ENCODE measurements at places on chromosomes 13 and 19.

DNA sequence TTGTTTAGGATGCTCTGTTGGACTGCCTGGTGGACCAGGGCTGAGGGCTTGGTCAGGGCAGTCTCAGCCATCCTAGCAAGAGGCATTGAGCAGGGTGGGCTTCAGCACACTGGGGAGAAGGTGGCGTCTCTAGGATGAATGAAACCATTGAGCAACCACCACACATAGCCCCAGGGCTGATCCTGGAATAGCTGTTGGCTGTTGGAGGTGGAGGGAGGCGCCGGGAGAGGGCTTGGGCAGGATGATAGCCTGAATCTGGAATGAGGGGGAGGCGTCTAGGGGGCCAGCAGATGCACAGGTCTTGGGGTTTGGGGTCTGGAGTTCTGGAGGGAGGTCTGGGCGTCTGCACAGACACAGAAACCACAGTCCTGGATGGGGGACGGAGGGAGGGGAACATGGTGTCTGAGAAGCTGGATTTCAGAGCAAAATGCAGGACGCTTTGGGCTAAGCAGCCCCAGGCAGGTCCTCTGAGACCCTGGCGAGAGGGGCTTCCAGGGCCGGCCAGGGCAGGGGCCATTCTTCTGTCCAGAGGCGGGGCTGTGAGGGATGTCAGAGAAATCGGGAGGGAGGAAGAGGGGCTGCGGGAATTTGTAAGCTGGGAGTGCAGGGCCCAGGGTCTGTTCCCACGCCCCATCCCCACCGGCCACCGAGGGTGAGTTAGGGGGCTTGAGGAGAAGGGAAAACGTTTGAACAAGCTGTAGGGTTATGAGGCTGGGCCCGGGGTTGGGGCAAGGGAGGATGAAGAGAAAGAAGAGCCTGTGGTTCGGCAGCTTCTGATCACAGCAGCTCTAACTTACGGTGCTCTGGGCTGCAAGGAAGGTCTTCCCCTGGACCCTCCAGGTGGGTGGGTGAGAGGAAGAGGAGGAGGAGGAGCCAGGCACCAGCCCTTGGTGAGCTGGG, 5.2 kb downstream of the TRAPPC5 start:
- DNase-seq = no peak

DNA sequence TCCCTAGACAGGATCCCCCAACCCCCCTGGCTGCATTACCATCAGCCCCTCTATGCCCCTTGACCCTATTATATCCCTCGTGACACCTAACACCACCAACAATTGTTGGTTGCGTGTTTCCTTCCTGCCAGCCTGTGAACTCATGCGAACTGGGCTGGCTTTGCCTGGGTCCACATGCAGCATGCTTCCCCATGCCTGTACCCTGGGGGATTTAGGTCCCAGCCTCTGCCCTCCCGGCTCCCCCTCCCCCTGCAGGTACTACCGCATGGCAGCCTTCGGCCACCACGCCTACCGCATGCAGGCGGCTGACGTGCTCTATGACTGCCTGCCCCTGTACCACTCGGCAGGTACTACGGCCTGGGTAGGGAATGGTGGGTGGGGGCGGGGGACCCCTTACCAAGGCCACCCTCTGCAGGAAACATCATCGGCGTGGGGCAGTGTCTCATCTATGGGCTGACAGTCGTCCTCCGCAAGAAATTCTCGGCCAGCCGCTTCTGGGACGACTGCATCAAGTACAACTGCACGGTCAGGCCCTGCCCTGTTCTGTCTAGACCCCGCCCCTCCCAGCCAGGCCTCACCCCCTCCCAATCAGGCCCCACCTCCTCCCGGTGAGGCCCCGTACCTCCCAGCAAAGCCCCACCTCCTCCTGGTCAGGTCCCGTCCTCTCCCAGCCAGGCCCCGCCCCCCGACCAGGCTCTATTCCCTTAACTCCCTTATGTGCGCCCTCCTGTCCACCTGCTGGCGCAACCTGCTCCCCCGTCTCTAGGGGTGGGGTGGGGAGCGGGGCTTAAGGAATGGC, 18.5 kb downstream of the SLC27A1 start:
- peak; percentile 57 for DNase-seq

- no peak for DNase-seq
Observed at GRCh38 chr19:12788682-12789097, 2.6 kb upstream of the JUNB start.

DNA sequence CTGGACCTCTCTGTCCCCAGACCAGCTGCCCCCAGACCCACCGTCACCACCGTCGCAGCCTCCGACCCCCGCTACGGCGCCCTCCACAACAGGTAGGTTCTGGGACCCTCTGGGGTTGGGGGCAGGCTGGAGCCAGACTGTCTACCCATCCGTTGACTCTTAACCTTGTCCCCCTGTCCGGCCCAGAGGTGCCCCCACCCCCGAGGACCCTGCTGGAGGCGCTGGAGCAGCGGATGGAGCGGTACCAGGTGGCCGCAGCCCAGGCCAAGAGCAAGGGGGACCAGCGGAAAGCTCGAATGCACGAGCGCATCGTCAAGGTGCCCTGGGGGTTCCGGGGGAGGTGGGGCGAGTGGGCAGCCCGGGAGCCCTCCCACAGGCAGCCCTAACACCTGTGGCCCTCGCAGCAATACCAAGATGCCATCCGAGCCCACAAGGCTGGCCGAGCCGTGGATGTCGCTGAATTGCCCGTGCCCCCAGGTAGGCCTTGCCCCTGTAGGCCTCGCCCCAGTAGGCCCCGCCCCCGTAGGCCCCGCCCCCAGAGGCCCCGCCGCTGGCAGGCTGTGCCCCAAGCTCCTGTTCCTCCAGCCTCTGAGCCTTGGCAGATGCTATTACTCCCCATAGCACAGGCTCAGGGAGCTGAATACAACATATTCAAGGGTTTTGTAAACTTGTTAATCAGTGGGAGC, 12.9 kb downstream of the CC2D1A start:
- no peak for DNase-seq

- DNase-seq = peak; percentile 8
Observed at GRCh38 chr19:57099199-57099661, 20.6 kb upstream of the USP29 start.

- no peak for DNase-seq
Observed at GRCh38 chr13:85379433-85379832, 419.8 kb downstream of the SLITRK6 start.

GRCh38 chr13:21321269-21321668, 137.8 kb downstream of the ZDHHC20 start:
- no peak for DNase-seq

GRCh38 chr13:23599083-23599925, 29.1 kb downstream of the TNFRSF19 start:
- no peak for DNase-seq

DNA sequence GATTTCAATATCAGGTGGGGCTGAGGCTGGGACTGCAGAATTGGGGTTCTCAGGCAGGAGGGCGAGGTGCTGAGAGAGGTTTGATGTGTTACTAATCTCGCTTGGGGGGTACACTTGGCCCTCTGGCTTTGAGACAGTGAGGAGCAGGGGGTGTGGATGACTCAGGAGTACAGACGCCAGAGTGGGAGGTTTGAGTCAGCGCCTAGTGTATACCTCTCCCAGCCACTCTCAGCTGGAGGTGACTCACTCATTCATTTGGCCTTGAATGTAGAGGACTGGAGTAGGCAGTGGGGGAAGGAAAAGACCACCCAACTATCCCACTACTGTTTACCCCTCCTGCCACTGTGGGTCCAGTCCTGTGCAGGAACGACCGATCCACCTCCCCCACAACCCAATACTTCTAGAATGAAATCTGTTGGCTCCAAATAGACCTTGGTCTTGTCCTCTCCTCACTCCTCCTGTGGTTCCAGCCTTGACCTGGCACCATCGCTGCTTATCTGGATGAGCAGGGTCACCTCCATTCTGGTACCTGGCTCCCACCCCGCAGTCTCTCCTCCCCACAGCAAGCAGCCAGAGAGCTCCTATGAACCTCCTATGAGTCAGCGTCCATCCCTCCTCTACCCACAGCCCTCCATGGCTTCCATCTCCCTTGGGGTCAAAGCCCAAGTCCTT, 20.1 kb upstream of the ZNRF4 start:
- peak; percentile 9 for DNase-seq

DNA sequence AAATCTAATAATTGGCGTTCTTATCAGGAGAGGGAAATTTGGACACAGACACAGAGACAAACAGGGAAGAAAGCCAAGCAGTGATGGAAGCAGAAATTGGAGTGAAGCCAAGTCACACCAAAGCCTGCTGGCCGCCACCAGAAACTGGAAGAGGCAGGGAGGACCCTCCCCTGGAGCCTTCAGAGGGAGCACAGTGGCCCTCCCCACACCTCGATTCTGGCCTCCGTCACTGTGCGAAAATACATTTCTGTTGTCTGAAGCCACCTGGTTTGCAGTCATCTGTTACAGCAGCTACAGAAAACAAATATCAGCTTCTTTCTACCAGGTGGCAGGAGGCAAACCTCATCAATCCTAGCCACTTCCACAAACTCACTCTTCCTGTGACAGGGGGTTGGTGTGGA, 8.3 kb upstream of the TLE6 start:
- no peak for DNase-seq

DNA sequence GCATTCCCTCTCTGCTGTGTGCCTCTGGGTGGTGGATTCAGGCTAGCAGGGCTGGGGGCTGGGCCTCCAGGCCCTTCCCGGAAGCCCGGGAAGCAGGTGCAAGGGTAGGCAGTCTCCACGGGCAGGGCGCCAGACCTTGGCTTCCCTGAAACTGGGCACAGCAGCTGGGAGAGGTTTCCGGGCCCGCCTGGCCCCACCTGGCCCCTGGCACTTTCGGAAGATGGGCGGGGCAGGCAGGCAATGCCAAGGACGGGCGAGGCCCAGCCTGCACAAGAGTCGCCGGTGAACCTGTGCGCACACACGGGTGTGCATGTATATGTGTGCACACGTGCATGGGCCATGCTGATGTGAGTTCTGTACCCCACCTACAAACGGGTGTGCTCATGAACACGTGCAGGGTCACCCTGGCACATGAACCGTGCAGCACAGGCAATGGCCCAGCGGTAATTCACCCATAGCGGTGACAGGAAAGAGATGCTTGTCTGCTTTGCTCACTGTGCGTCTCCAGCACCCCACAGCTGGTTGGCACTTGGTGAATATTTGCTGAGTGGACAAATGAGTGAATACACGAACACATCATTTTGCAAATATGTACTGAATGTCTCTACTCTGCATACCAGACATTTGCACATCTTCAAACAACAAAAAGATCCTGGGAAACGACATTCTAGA, 15.3 kb downstream of the GADD45B start:
- DNase-seq = no peak

- DNase-seq = no peak
Observed at GRCh38 chr13:74889321-74889720, 592.6 kb downstream of the TBC1D4 start.

DNA sequence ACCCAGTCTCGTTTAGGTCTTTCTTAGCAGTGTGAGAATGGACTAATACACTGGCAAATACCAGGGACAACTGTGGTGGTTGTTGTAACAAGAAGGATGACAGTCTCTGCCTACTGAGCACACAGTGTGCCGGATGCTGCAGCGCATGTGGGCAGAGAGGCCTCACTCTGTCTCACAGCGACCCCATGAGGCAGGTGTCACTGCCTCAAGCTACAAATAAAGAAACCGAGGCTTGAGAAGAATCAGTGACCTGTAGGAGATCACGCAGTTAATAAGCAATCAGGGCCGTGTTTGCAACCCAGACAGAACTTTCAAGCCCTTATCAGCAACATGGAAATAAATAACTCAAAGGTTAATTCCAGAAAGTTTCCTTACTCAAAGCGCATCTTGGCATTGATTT, 40.5 kb upstream of the GAS6 start:
- DNase-seq = no peak

DNA sequence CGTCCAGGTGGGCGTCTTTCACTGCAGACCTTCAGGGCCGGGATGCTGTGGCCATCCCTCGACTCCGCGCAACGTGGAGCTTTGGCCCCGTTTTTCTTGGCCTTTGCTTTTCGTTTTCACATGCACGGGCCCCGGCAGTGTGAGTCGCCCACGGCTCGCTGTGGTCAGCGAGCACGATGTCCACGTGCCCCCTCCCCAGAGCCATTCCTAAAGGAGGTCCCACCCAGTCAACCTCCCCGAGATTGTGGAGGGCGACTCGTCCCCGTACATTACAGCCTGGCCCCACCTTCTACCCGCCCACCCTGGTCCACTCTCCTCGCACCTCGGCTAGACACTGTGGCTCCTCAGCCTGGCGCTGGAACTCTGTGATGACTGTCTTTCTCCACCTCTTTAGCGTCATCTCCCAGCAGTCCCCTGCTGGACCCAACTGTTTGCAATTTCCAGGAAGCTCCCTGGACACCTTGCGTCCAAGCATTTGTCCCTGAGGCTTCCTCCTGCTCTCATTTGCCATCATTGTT, 405 bp downstream of the ZNF446 start:
- no peak for DNase-seq

DNA sequence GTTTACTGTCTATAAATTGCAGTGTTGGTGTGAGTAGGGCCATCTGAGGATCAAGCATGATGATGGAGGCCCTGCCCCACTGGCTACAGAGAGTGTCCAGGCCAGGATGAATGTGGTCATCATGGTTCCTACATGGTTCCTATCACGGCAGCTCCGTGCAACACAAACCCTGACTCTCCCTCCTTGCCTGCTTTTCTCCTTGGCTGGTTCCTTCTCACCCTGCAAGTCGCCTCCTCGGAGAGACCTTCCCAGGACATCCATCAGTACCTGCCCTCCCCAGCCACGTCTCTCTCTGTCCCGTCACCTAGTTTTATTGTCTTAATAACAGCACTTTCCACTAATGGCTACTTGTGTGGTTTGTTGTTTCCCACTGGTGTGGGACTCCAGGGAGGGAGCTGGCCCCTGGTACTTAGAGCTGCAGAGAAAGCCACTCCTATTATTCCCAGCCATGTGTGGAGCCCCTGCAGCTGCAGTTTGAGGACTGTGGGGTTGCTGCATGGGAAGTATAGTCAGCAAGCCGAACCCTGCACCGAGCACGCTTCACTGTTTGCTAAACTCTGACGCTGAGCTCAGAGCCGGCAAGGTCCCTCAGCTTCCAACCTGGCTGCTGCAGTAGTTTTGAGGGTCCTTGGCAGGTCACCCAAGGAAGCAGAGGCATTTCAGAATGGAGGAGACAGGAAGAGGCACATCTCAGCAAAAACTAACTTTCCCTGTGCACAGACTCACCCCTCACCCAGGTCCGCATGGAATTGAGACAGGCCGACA, 146.4 kb upstream of the VSTM2B start:
- DNase-seq = no peak

- no peak for DNase-seq
Observed at GRCh38 chr13:99687723-99688397, 186.6 kb downstream of the TM9SF2 start.

DNA sequence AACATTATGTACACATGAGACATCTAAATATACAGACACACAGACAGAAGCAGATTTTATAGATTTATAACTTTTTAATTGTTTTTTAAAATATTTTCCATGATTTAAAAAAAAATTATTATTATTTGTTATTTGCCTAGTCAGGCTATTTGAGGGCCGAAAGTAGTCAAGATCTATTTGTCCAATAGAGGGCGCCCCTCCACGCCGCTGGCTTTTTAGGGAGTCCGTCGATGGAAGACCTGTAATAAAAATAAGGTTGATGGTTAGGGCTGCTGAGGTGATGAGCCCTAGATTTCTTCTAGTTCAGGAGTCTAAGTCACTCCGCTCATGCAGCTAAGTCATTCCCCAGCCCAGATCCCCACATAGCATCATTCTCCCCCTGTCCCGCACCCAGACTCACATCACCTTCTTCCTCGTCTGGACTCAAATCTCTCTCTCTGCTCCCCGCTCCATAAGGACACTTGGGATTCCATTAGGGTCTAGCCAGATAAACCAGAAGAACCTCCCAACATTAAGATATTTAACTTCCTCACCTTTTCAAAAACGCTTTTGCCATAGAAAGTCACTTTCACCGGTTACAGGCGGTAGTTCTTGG, 33.9 kb upstream of the CEACAM21 start:
- peak; percentile 60 for DNase-seq

- no peak for DNase-seq
Observed at GRCh38 chr19:35673121-35673804, 6.9 kb downstream of the UPK1A start.

GRCh38 chr13:24199016-24199415, 38.5 kb downstream of the SPATA13 start:
- no peak for DNase-seq
